Mucosa of descending colon (tissue), 3 donors: ENCODE measurements at places on chromosomes 12 and 14. TPM values are rescaled to one million over a fixed set of nuclear protein-coding genes. Genes with fewer than 3 reads are reported as not detected.

GCH1 gene
- total RNA-seq, result 19.3 TPM

DNA sequence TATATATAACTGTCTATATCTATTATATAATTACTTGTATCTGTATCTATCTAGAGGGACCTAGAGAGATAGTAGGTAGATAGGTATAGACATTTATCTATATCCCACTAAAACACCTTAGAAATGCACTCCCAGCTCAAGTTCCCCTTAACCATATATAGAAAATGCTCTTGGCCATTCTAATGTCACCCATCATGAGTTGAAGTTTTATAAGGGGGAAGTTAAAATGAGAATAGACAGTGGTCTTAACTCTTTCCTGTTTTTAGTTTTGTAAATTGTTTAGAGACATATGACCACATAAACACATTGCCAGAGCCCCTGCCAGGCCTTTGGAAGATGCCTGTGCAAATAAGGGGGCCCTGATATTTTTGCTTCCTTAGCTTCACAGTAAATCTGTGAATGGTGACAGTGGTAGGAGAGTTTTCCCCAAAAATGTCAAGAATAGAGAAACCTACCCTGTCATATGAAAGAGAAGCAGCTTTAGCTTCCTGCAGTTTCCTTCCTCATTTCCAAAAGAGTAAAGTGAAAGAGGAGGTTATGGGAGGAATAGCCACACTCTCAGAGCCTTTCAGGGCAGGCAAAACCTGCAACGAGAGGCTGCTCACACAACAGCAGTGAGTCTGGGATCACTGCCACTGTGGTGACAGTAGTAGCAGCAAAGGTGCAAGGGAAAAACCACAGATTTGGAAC lies 45.5 kb downstream of the MGST1 start:
- DNase-seq, result no peak

DNA sequence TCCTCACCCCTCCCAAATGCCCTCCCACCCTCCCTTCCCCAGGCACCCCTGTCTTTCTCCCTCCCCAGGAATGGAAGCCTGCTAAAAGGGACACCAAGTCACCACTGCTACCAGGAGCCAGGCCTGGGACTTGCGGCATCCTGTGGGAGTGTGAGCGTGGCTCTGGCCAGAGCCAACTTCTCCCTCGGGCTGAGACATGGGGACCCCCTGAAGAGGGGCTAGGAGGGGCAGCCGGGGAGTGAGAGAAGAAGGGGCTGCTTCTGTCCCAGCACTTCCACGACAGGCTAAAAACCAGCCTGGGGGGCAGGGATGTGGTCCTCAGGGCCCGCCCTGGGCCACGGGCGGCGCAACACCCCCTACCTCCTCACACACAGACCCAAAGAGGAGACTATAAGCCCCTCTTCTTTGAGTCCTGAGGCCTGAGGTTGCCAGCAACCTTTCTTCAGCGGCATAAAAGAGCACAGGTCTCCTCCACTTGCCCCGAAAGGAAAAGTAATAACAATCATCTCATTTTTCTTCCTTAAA lies 278.9 kb downstream of the DPF3 start:
- DNase-seq, result no peak

- no peak for DNase-seq
Measured at GRCh38 chr12:44655846-44656245, 220.3 kb downstream of the NELL2 start.

DNA sequence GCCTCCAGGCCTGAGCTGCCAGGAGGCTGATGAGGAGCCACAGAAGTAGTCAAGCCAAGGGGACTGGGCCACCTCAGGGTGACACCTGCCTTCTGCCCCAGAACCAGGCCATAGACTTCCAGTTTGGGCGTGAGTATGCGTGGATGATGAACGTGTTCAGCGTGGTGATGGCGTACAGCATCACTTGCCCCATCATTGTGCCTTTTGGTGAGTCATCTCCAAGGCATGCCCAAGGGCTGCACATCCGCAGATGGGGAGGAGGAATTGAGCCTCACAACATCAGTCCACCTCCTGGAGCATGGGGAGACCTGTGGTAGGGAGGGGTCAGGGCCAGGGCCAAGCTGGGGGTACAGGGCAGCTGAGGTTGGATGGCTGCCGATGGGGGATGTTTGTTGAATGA lies 22.3 kb downstream of the NGB start:
- no peak for DNase-seq

DNA sequence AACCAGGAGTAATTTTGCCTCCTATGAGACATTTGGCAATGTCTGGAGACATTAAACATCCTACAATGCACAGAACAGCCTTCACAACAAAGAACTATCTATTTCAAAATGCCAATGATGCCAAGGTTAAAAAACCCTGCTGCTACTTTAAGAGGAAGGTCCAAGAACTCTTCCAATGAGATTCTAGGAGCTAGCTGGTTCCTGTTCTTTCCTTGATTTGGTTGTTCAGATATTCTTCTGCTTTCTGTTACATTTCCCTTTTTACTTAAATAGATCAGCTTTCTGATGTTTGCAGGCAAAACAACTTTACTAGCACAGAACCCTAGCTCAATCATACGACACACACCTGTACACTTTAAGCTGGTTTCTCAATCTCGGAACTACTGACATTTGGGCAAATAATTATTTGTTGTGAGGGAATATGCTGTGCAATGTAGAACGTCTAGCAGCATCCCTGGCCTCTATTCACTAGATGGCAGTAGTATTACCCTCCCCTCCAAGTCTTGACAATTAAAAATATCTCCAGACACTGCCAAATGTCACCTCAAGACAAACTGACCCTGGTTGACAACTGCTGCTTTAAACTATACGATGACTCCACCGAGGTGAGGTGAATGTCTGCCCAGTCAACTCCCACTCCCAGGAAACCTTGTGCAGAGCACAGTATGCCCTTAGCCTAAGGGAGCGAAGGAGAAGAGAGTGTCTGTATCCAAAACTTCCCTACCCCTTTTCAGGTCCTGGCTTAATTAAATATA lies 4.4 kb downstream of the BLTP3B start:
- DNase-seq, result no peak
